Posterior vena cava (tissue), 2 donors: ENCODE measurements at places on chromosomes 3 and 15. TPM values are rescaled to one million over a fixed set of nuclear protein-coding genes. Genes with fewer than 3 reads are reported as not detected.

GPR62 gene
- not detected for total RNA-seq

PRRT3 gene
- 2.7 TPM for total RNA-seq

CYB561D2 gene
- 7.9 TPM for total RNA-seq

DNA sequence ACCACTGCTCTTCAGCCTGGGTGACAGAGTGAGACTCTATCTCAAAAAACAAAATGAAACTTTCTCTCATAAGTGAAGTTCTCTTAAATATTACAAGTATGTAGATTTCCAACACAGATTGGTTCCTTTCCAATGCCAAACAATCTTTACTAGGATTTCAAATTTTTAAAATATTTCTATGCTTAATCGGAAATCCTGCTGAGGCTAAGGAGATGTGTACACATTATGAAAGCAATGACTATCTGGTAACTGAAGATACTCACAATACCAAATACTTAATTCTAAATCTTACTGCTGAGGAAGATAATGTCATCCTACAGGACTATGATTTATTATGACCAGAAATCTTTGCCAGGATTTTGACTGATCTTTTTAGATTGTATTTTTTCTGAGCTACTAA lies 255.6 kb upstream of the ZNF717 start:
- DNase-seq: no peak

GATM gene
- total RNA-seq: 27.2 TPM

- no peak for DNase-seq
Measured at GRCh38 chr3:178618197-178618596, 82.0 kb downstream of the KCNMB2 start.

CAV3 gene
- total RNA-seq: not detected

GRCh38 chr3:36524560-36524959 lies 144.3 kb downstream of the STAC start:
- DNase-seq: no peak

FAM3D gene
- total RNA-seq: not detected

SHC4 gene
- total RNA-seq: 9.7 TPM

ZIC1 gene
- 8.7 TPM for total RNA-seq

DNA sequence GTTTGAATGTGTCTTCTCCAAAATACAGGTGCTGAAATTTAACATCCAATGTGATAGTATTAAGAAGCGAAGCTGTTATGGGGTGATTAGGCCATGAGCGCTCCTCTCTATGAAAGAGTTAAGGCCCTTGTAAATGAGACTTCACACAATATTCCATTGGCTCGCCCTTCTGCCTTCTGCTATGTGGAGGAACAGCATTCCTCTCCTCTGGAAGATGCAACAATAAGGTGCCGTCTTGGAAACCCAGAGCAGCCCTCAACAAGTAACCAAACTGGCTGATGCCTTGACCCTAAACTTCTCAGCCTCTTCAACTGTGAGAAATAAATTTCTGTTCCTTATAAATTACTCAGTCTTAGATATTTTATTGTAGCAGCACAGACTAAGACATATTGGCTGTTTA lies 874.6 kb downstream of the ROBO1 start:
- DNase-seq: no peak

- no peak for DNase-seq
Measured at GRCh38 chr3:81540787-81541186, 220.7 kb downstream of the GBE1 start.

- no peak for DNase-seq
Measured at GRCh38 chr3:171704002-171704401, 106.3 kb downstream of the PLD1 start.

- DNase-seq: no peak
Measured at GRCh38 chr3:141539431-141540187, 52.8 kb downstream of the RASA2 start.

PIGZ gene
- total RNA-seq: 3.4 TPM

RAB6B gene
- 8.9 TPM for total RNA-seq

DNA sequence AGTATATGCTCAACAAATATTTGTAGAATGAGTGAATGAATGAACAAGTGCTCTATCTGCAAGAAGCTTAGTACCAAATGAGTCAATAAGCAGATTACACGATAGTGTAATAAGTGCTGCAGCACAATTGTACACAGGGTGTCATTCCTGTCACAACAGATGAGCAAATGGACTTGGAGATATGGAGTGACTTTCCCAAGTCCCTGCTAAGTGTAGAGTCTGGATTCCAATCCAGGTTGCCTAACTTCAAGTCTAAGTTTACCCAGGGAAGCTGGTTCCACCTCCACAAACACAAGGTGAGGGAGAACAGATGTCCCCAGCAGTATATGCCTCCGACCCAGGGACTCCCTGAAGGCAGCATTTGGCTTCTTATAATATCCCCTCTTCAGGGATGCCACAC lies 77.7 kb upstream of the RAD18 start:
- no peak for DNase-seq

DNA sequence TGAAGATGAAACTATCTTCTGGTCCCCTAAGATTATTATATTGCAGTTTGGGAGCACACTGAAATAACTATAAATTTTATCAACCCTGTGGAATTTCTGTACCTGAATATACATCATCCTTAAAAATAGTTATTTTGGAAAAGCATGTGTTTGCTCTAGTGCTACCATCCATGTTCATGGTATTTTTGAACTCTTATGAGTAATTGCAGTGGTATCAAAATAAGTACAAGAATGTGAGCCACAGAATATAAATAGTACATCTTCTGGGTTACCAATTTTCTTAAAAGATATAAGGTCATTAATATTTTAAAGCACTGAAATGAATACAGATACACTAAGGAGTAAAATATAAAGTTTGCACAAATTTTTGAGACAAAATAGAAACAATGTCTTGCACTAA lies 206.5 kb downstream of the CBLB start:
- no peak for DNase-seq

DNA sequence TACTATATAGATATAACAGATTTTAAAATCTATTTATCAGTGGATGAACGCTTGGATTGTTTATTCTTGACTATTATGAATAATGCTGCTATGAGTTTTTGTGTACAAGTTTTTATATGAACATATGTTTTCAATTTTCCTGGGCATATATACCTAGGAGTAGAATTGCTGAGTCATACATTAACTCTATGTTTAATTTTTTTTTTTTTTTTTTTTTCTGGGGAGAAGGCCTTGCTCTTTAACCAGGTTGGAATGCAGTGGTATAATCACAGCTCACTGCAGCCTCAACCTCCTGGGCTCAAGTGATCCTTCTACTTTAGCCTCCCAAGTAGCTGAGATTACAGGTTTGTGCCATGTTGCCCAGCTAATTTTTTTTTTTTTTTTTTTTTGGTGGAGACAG lies 9.1 kb downstream of the CIDEC start:
- no peak for DNase-seq

DNA sequence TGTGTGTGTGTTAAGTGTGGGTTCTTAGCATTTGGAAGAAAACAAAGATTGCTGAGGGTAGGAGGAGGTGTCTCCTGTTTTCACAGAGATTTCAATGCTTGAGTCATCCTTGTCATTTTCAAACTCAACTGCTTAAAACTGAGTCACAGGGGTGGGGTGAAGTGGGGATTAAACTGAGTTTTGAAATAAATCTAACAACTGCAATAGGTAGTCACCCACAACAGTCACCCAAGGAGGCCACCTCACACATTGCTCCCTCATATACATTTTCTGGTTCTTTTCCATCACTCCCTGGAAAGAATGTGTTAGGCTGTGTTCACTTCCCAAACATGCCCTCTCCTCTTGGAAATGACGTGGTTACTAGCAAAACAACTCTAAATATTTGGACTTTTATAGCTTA lies 187.7 kb upstream of the CMC1 start:
- no peak for DNase-seq

- no peak for DNase-seq
Measured at GRCh38 chr3:66983101-66983500, 15.0 kb upstream of the KBTBD8 start.

DNA sequence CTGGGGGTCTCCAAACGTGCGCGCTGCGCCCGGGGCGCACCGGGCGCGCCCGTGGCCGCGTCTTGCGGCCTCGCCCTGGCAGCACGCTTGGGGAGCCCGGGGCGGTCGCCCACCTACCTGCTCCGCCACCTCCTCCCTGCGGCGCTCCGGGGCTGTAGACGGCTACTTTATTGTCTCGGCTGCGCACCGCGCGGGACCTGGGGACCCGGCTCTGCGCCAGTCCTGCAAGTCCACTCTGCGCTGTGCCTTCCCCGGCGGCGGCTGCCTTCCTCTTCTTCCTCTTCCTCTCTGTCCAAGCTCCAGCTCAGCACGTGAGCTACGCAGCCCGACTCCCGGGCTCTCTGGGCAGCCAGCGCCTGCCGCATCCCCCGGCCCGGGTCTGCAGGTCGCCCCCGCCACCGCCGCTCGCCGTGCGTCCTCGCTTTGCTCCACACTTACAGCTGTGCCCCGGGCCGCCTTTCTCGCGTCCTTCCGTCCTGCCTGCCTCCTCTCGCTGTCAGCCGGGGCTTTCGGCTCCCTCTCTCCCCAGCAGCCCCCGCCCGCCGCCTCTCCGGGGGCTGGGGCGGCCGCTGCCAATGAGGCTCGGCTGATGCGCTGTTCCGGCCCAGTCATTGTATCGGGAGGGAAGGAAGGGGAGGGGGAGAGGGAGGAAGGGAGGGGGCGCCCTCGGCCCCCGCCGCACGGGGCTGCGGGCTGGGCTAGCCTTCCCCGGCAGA lies 156.4 kb upstream of the FRMD4B start:
- DNase-seq: peak; percentile 84

DNA sequence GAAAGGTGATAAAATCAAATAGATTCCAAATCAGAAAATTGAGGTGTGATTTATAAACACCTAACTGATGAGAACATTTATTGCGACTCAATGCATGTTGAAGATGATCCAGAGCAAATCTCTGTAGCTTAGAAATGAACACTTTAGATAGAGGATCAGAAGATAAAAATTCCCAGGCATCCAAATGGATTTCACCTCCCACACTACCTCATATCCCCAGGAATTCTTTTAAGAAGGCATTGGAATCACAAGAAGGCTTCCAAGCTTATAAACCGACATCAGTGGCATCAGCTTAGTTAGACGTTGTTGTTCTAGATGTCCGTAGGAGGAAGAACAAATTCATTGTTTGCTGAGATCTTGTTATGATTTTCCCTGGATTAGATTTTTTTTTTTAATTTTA lies 154.4 kb downstream of the EBLN2 start:
- no peak for DNase-seq

- no peak for DNase-seq
Measured at GRCh38 chr3:177713928-177714900, 516.9 kb upstream of the TBL1XR1 start.

DNA sequence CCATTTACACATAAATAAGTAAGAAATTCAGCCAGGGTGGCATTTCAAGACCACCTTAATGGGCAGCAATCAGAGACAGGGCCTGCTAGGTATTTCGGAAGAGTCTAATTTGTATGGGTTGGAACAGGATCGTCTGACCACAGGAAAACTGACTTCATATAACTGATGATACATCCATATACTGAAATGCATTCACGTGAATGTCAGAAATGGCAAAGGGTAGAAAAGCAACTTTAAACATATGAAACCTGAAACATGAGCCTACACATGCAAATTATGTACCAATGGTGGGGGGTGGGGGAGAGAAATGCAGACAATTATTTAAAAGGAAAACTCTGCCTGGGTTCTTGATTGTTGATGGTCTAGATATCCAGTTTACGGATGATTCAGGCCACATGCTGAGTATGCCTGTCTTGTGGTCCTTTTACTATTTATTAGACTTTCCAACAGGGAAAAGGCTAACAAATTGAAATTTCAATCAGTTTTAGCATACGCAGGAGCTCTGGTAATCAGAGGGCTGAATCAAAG lies 582.2 kb downstream of the FOXP1 start:
- no peak for DNase-seq

DNA sequence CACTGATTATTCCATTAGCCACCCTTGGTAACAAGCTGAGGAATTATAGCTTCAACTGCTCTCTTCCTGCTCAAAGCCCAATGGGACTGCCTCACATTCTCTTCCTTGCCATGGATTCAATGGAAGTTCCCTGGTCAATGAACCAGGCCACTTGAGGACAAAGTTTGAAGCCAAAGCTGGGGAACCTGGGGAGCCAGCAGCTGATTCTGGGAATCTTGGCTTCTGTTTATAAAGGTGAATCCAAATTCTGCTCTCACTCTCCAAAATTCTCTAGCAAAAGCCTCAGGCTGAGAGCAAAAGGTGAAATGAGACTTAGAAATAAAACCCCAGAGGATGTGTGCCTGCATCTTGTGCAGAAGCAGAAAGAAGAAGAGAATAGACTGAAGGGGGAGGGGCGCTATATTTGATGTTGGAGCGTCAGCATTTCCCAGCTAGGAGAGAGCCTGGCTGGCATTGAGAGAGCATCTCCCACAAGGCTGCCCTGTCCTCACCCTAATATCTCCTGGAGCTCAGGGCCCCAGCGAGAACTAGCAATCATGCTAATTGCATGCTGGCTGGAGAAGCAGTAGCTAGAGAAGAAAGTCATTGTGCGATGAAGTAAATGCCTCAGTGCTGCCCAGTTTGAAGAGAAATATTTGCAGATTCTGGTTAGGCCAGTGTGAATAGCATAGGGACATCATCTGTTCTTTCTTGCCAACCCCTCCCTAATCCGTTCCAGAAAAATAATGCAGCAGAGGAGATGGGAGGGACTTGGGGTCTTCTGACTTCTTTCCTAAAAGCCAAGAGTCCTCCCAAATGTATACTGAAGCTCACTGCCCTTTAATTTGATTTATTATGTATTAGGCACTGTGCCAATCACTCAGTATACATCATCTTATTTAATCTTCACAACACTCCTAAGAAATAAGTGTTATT lies 34.9 kb upstream of the GAP43 start:
- DNase-seq: no peak

TGM4 gene
- not detected for total RNA-seq

DNA sequence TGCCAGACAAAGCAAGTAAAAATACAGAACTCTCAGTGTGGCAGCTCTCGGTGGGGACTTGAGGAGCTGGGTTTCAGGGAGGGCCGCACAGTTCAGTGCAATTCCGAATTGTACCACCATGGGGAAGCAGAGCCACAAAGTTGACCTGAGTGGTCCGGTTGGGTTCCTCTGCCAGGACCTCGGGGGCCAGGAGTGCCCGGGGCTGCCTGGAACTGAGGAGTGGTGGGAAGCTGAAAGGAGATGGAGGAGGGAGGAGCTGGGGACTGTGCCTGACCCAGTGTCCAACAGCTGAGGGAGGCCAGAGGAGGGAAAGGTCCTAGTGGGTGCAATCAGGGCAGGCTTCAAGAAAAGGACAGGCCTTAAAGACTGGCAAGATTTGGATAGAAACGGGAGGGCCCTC lies 32.2 kb upstream of the TRH start:
- no peak for DNase-seq

TAGLN3 gene
- total RNA-seq: not detected

GRCh38 chr15:98018761-98019351 lies 58.4 kb downstream of the ARRDC4 start:
- no peak for DNase-seq

DNA sequence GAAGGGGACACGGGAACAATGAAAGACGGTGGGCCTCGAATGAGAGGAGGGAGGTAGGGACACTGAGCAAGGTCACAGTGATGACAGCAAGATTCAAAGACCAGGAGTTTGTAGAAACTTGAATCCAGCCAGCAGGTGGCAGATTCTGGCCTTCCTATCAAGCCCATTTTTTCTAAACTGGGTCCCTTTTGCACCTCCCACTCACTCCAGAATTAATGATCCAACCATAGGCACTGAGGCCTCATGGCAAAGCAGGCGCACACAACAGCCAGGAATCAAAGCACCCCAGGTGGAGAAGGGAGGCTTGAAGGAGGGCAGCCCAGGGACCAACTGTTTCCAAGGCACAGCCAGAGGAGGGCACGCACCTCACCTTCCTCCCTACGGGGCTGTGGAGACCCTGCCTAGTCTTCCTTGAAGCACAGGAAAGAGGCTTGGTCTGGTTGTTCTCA lies 90.2 kb downstream of the ANP32A start:
- no peak for DNase-seq
